NCI-H2081 treated with DMSO at 0.1 percent for 48 hours (cell line): ENCODE measurements at places on chromosomes 7 and 10.

DNA sequence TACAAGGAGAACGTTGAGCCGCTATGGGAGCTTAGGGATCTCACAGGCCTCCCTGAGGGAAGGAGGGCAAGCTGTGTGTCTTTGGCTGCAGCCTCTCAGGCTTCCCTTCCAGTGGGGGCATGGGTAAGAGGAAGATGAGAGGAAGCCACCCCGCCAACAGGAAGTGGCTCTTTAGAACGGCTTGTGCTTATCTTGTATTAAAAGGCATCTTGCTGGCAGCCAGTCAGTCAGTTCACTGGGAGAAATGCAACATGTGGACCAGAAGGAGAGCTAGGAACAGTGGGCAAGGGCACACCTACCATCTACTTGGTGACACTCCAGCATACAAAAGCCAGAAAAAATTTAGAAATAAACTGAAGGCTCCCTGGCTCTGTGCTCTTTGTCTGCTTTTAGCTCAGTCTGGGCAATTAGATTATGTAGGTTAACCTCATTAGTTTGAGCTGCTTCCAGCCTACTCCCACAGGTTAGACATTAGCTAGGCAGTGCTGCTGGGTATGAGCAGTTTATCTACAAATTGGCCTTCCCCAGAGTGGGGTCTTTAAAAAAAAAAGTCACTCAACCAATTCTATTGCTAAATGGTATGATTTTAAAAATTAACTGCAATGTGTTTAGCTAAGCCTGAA, 595.9 kb downstream of the KCNMA1 start:
- DNase-seq, result no peak

DNA sequence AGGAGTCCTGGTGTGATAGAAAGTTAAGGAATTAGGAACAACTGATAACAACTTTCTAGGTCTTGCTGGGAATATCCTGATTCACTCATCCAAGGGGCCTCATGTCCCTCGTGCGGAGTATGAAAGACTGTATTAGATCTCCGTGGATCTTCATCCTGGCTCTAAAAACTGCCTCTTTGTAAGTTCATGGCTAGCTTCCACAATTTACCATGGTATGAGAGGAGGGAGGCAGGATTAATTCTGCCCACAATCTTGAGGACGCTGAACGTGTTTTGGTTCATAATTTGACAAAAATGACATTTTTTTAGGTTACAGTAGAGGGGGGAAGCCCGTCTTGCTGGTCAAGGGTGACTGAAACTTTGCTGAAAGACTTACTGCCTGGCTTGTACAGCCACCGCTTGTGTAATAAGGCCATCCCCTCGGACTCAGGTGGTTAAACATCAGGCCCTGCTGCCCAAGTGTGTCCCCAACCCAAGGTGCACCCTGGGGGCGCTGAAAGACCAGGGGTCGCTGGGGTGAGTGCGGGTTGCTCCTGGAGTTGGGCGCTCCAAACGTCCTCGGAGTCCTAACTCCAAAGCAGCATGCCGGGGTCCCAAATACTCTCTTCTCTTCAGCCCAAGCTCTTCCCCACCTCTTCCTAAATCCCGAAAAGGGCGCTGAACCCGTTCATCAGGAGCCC, 733 bp downstream of the HIBADH start:
- DNase-seq, result no peak

DNA sequence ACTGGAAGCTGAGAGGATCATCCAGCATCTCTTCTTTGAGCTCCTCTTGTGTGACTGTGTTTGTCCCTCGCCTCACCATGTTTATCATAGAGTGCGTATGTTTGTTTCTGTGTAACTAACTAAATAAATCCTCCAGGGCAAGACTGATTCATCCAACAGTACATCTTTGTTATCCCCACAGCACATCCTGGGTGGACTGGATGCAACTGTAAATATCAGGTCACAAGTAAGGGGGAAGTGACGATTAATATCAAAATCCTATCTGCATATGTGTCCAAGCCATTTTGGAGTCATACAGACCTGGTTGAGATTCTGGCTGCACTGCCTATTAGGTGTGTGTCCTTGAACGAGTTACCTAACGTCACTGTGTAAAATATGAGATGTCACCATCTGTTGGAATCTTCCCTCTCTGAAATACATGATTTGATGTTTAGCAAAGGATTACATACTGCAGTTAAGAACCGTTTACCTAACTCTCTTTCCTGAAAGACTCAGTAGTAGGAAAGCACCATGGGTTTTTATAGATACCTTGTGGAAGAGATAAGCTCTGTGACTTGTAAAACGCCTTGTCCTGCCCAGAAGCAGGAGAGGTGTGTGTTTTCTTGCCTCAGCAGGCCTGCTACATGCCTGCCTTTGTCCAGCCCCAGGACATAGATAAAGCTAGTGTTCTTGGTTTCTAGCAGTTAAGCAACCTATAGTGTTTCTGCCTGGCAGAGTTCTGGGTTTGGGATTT, 25.8 kb downstream of the WBP1L start:
- no peak for DNase-seq

DNA sequence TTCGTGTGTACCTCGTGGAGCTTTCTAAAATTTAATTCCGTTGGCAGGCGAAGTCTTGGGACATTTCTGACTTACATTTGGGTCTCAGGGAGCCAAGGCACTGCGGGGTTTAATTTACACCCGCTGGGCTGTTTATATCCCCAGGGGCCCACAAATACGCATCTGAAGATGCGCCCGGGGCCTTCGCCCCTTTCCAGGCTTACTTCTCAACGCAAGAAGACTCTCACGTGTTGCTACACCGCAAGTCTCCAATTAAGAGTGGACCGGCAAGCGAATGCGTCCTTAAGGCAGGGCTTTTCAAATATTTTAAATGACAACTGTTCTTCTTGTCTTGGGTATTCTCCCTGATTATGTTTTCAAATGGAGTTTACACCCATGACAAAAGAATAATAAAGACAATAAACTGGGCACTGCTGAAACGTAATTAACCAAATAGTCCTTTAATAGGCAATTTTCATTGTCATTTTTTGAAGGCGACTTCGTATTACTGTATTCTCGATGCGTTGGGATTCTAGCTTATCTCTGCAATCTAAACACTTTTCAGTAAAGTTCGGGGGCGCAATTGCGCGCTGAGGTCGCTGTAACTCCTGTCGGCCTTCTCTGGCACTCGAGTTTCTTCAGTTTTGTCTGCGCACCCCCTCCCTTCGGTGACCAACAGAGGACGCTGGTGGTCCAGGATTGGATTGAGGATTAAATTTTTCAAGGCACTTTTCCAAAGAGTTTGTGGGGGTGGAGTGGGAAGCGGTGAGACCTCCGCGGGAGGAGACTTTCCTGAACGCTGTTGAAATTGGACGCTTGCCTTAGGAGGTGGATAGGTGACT, 837 bp upstream of the IGFBP3 start:
- no peak for DNase-seq

- DNase-seq, result no peak
Measured at GRCh38 chr10:58017719-58018367, 249.9 kb downstream of the IPMK start.

DNA sequence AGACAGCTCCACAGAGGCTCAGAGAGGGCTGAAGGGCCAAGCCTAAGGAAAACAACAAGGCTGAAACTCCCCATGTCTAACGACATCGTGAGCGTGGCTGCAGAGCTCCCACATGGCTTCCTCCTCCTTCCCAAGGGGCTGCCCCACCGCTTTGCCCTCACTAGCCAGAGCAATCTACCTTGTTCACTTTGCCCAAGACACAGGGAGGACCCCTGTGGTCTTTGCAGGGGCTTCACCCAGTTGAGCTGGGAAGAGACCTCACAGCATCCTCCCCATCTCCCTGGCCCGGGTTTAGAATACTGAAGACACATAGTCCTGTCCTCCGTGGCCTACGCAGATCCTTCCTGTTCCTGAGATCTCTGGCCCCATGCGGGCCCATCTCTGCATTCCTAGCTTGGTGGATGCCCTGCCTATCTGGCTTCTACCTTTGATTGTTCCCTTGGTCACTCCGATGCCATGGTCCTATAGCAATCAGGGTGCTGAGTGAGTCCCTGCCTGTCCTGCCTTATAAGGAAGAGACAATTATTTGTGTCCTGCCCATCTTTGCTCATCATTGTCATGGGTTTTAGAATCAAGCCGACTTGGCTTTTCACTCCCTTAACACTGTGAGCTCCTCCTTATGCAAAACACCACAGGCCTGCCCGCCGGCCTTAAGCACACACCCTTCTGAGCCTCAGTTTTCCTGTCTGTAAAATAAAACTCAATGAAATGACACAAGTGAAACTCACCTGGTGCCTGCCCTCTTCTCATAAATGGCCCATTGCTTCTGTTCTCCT, 73.2 kb downstream of the PARP12 start:
- no peak for DNase-seq

GRCh38 chr10:100776671-100777070, 31.3 kb downstream of the PAX2 start:
- DNase-seq, result no peak

DNA sequence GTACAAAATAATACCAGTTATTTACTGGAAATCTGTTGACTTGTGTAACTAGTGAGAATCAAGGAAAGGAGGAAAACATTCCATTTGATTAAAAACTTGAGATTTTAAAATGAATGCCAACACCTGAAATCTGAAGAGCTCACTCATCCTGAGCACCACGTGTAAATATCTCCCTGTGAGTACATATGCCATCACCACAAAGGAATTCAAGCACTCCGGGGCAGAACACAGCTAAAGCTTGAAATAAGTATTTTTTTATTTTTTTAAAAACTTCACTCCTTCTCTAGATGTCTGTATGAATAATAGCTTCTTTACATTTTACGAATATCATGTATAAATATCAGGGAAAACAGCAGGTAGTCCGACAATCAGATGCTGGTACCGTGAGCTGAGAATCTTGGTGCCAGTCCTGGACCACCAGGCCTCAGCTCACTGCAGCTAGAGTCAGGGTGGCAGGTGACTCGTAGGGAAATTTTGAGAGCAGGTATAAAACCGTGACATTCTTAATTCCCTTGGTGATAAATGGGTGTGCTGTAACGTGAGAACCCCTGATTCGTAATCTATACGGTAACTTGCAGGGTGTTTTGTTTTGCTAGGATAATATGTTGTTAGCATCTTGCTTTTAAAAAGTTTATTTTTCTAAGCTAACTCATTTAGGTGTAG, 12.7 kb downstream of the LMTK2 start:
- no peak for DNase-seq

GRCh38 chr7:157337316-157338149, 729 bp downstream of the DNAJB6 start:
- no peak for DNase-seq

DNA sequence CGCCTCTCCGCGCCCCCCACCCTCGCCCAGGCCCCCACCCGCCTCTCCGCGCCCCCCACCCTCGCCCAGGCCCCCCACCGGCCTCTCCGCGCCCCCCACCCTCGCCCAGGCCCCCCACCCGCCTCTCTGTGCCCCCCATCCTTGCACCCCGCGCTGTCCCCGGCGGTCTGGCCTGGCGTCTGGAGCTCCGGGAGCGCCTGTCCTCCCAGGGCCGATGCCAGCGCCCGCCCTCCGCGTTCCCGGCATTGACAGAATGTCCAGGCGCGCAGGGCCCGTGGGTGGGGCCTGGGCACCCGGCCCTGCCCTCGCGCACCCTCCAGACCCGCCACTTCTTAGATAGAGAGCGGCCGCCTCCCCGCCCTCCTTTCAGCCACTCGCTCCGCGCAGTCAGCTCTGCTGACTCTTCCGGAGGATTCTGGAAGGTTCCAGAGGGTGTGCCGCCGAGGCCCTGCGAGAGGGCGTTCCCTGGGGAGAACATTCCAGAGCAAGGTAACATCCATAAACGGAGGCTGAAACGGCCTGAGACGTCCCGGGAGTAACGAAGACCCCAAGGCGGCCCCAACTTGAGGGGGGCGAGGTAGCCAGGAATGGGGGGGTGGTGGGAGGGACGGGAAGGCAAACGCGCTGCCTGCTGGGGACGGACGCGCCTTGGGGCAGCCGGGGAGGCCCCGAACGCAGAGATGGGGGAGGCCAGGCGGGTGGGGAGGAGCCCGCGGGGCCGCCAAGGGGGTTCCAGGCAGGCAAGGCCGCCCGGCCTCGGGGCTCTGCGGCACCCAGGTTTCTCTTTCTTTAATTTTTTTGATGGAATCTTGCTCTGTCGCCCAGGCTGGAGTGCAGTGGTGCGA, 117.8 kb downstream of the DYNC2I1 start:
- DNase-seq, result no peak
